Fibroblast of skin of left quadriceps (primary cell): ENCODE measurements at places on chromosomes 3 and 15.

GRCh38 chr3:38054499-38055001 is 15.5 kb downstream of the DLEC1 start:
- DNase-seq: no peak

DNA sequence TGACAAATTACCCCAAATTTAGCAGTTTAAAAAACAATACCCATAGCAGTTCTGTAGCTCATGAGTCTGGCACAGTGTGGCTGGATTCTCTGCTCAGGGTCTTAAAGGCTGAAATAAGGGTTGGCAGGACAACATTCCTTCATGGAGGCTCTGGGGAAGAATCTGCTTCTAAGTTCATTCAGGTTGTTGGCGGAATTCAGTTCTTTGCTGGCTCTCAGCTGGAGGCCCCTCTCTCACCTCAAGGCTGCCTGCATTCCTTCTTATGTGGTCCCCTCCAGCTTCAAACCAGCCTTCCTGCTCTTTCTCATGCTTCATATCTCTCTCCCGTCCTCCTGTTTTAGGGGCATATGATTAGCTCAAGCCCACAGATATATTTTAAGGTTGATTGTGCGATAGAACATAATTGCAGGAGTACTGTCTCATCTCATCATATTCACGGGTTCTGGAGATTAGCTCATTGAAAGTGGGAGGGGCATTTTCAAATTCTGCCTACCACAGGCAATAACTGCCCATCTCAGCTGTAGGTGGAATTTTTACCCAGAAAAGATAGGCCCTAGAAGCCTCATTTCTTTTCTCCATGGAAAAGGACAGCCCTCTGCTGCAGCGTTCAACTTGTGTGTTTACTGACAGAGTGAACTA is 5.6 kb upstream of the ZBTB47 start:
- no peak for DNase-seq

DNA sequence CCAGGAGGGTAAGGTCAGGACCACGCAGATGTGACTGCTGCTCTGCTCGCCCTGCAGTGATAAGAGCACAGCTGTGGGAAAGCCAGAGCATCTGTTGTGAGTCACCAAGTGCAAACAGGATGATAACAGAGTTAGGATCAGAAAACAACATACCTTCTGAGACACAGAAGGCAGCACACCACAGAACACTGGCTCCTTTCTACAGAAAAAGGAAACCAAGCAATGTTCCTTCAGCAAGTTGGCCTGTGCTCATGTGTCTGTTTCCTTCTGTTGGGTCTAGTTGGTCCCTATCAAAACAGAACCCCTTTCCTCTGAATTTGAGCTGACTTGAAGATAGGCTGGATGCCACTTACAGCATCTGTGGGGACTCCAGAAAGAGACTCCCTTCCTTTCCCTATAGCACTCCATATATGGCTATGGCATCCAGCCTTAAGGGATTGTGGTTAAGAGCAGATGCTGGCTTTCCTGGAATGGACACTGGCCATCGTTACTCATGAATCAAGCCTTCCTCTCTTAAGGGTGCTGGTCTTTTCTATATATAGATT is 440.7 kb upstream of the THBS1 start:
- peak; percentile 99 for DNase-seq

- DNase-seq: no peak
Observed at GRCh38 chr15:65906396-65906795, 37.1 kb downstream of the RAB11A start.

DNA sequence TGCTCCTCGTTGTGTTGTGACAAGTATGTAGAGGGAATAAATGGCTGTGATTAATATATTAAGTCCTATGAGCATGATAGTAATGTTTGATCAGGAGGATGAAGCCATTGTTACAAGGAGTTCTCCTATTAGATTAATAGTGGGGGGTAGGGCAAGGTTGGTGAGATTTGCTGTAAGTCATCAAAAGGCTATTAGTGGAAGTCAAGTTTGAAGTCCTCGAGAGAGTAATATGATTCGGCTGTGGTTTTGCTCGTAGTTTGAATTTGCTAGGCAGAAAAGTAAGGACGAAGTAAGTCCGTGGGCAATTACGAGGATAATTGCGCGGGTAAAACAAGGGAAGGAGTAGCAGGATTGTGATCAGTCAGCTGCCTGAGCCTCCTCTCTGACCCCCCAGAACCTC is 26.0 kb upstream of the BUB1B start:
- no peak for DNase-seq

DNA sequence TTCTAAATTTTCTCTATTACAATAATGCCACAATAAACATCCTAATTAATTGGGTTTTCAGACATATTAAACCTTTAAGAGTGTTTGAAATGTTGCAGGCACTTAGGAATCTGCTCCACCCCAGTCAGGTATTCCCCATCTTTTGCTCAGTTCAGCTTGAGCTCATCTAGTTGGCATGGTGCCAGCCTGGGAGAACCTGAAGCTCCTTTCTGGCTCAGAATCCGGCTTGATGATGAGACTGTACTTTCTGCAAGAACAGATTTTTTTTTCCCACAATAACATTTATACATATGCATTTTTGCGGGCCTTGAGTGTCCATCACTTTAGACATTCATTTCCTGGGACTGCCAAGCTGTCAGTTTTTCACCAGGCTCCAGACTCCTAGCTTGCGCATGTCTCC is 7.7 kb upstream of the OXSR1 start:
- DNase-seq: no peak

DNA sequence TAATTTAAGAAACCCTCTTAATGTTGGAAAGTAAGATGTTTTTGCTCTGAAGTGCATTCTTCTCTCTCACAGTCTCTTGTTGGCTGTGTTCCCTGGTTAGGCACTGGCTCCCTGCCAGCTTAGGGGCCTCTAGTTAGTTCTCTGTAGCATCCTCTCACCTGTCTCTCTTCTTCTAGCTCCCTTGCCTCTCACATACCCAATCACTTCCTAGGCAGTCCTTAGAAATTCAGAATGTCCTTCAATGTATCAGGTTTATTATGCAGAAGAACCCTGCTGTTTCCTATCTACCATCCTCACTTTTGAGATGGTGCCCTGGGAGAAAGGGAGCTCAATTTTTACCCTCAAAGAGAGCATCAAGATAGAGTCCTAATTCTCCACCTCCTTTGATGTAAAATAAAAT is 36.2 kb upstream of the CPNE4 start:
- DNase-seq: no peak

- DNase-seq: no peak
Observed at GRCh38 chr3:6736836-6737629, 123.9 kb upstream of the GRM7 start.

DNA sequence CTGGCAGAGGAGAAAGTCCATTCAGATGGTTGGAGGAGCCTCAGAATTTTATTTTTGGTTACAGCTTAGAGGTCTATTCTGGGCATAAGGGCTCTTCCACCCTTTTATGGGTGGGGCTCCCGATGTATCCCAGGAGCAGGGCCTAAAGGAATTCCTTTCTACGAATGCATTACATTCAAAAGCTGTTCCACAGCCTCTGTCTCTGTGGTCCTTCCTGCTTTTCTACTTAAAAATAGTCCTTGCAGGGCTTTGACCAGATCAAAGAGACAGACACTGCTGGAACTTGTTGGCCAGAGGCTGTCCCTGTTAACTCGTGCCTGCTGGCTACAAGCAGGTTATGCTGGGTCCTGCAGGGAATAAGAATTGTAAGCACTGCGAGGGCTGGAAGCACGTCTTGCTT is 14.4 kb upstream of the NOX5 start:
- DNase-seq: no peak

GRCh38 chr3:65672871-65673815 is 365.6 kb downstream of the MAGI1 start:
- no peak for DNase-seq

- DNase-seq: no peak
Observed at GRCh38 chr3:171457607-171458061, 2.6 kb downstream of the TNIK start.

- no peak for DNase-seq
Observed at GRCh38 chr3:61237858-61238257, 13.4 kb downstream of the FHIT start.

- peak; percentile 20 for DNase-seq
Observed at GRCh38 chr3:77254967-77255831, 215.3 kb downstream of the ROBO2 start.

GRCh38 chr3:185928496-185928895 is 9.3 kb downstream of the TRA2B start:
- DNase-seq: no peak

DNA sequence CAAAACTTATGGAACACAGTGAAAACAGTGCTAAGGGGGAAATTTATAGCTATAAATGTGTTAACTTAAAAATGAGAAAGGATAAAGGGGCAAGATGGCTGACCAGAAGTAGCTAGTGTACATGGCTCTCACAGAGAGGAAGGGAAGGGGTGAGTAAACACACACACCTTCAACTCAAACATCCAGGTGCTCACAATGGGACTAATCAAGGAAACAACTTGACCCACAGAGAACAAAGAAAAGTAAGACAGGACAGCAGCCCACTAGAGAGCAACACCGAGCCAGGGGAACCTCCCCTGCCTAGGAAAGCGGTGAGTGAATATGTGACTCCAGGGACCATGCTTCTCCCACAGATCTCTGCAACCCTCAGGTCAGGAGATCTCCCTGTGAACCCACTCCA is 85.0 kb upstream of the UBP1 start:
- no peak for DNase-seq

DNA sequence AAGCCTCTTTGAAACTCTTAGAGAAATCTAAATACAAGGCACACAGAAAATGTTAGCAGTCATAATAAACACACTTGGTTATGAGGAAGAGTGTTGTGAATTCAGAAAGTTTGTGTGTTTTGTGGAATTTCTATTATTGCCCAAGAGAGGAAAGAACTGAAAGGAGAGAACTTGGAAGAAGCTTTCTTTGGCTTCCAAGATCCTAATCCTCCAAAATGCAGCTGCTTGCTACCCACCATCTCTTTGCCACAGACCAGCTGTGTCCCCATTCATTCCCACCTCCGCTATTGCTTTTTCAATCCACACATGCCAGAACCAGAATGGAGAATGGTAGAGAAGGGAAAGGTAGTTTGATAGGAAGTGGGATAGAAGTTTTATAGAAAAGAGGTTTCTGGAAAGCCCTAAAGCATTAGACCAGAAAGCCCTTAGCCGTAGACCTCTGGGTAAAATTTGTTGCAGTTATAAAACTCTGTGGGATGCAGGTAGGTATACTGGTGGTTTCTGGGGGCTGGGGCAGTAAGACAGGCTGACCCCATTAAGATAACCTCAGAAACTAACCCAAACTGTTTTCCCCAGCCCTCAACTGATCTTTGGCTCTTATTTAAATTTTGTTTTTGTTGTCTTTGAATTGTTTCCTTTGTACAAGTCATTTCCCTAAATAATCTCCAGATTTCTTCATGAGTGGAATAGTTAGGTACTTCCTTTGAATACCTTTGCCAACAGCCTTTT is 108.5 kb downstream of the FILIP1L start:
- DNase-seq: no peak

- peak; percentile 44 for DNase-seq
Observed at GRCh38 chr3:36911990-36912804, 32.7 kb downstream of the TRANK1 start.

GRCh38 chr15:78398076-78398825 is 39.8 kb upstream of the IREB2 start:
- no peak for DNase-seq
